ENCODE measurements at places on chromosomes 16 and 17. TPM values are rescaled to one million over a fixed set of nuclear protein-coding genes. Genes with fewer than 3 reads are reported as not detected.

Gene GJC1
- 18.4 TPM for total RNA-seq

Gene PRDM7
- not detected for total RNA-seq

Gene KRTAP9-4
- not detected for total RNA-seq

Gene HNF1B
- 15.2 TPM for total RNA-seq

Gene SPATA22
- 0.53 TPM for total RNA-seq

Gene MYLK3
- total RNA-seq: 2.0 TPM

Gene RASD1
- total RNA-seq: 24.6 TPM
